ENCODE measurements at places on chromosomes 7 and 10.

DNA sequence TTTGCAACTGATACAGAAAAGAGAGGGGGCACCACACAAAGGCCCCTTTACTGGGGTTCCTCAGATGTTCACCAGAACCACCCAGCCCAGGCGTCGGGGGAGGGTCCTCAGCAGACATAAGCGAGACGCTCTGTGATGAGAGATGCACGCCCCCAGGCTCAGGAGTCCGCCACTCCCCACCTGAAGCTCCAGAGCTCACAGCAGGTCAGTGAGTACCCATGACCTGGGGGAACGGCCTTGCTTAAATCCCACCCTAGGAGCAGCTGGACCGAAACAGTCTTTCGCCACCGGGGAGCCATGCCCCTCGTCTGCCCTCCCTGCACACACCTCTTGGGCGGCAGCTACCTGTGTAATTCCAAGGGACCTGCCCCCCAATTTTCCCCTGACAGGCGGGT lies 2.8 kb downstream of the CRYGN start:
- no peak for DNase-seq

DNA sequence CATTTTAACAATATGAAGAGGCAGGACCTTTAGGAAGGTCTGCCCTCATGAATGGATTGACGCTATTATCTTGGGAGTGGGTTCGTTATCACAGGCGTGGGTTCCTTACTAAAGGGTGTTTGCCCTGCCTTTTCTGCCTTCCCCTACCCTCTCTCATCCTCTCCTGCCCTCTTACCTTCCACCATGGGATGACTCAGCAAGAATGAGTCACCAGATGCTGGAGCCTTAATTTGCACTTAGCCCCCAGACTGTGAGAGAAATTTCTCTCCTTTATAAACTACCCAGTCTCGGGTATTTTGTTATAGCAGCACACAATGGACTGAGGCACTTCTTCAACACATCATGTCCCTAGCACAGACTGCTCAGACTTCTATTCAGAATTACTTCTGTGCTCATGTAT lies 31.4 kb upstream of the ZNF32 start:
- no peak for DNase-seq

GRCh38 chr10:93065675-93066543 lies 5.3 kb downstream of the CYP26C1 start:
- no peak for DNase-seq

- no peak for DNase-seq
Observed at GRCh38 chr10:5619362-5620211, 46.8 kb downstream of the ASB13 start.

DNA sequence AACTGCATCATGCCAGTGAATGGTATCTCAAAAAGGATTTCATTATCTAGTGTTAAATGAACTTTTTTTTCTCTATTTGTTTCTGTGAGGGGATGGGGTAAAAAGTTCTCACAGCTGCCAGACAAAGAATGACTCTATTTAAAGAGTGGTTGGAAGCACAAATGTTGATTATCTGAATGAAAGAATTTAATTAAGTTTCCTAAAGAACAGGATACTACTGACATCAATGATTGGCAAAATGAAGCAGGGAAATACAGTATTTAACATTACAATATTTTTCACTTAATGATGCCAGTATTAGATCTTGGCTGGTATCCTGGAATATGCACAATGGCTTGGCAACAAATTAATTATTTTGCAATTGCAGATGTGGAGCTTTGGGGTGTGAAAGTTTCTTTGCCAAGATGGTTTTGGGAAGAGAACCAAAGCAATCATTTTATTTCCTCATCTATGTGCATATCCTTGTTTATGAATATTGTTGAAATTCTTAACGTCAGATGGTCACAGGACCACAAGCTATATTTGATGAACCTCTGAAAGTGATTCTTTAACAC lies 336.8 kb downstream of the ARL4A start:
- DNase-seq, result no peak

DNA sequence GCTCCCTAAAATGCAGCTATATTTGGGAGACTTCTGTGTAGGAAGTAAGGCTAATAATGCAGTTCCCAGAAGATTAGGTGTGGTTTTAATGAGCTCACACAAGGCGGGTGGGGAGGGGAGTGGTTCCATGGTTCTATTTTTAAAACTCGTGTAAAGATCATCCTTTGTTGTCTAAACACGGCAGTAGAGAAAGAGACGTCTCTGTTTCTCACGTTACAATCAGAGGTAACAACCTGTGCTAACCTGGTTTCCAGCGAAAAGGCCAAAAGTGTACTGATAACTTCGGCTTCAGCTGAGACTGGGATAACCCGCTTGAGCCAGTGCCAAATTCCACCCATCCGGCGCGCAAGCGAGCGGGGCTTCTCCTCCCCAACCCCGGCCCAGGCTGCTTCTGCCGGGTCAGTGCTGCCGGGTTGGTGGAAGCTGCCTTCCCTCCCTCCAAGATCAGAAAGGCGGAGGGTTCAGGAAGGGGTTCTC lies 2.5 kb upstream of the MAP3K8 start:
- DNase-seq, result no peak

GRCh38 chr10:120069700-120070099 lies 177.2 kb downstream of the SEC23IP start:
- no peak for DNase-seq

DNA sequence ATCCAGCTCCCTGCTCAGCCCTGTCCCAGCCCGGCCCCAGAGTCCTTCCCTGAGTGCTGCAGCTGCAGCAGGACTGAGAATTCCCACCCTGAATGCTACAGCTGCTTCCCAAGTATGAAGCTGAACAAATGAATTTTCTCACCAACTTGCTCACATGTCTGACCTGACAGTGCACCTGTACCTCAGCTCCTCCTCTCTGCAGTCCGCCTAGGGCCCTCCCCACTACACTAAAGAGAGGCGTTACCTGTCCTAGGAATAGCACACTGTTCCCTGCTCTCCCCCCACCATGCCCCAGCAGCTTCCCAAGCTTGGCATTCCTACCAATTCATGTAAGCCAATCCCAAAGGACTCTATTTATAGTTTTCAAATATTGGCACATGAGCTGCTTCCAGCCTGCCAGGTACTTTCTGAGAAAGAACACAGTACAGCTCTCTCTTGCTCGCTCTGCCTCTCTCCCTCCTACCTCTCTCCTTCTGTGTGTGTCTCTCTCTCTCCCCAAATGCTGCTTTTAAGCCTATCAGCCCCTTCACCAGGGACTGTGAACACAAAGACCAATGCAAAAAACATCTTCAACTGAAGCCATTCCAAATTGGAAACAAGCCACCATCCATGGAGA lies 400.1 kb downstream of the TNS3 start:
- no peak for DNase-seq

DNA sequence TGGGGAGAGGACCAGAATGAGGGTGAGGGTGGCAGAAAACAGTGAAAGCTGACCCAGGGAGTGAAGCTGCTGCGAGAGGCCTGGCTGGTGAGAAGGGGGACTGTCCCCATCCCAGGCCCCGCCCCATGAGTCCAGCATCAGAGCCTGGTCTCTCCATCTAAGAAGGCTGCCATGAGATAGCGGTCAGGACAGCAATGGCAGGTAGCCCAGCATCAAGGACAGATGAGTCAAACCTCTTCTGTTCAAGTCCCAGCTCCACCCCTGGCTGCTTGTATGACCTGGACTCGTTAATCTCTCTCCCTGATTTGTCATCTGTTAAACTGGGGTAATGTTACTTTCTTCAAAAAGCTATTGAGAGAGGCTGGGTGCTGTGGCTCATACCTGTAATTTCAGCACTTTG lies 22.2 kb downstream of the GPNMB start:
- DNase-seq, result no peak

- no peak for DNase-seq
Observed at GRCh38 chr7:117791877-117792780, 81.1 kb downstream of the CTTNBP2 start.

GRCh38 chr7:91771921-91772815 lies 108.3 kb downstream of the MTERF1 start:
- no peak for DNase-seq

GRCh38 chr10:17116193-17116592 lies 13.4 kb downstream of the CUBN start:
- no peak for DNase-seq

- no peak for DNase-seq
Observed at GRCh38 chr7:5322621-5323410, 40.1 kb downstream of the SLC29A4 start.

DNA sequence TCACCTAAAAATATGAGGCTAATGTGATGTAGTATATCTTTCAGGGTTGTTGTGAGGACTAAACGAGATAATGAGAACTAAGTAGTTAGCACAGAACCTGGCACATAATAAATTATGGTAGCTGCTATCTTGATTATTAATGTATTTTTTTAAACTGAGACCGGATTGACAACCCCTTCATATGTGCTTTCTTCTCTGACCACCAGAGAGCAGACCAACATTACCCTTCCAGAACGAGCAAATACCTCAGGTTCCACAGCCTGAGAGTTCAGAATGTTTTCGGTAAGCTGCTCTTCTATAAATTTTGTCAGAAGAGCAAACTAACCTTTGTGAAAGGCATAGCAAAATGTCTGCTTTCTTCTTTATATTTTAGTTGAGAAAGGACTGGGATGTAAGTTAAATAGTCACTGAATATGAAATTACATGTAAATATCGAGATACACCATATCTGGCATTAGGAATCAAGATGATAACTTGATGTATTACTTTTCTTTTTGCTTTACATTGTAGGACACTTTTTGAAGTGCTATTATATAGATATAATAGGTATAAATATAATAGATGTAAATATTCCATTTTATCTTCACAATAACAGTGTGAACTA lies 13.6 kb upstream of the BPGM start:
- DNase-seq, result no peak

GRCh38 chr10:35336084-35336831 lies at the start of gene CCNY:
Gene CCNY, plus strand, starts transcription at chr10:35336509. Its CDS starts 545 bp downstream, at chr10:35337054.
- DNase-seq, result no peak

DNA sequence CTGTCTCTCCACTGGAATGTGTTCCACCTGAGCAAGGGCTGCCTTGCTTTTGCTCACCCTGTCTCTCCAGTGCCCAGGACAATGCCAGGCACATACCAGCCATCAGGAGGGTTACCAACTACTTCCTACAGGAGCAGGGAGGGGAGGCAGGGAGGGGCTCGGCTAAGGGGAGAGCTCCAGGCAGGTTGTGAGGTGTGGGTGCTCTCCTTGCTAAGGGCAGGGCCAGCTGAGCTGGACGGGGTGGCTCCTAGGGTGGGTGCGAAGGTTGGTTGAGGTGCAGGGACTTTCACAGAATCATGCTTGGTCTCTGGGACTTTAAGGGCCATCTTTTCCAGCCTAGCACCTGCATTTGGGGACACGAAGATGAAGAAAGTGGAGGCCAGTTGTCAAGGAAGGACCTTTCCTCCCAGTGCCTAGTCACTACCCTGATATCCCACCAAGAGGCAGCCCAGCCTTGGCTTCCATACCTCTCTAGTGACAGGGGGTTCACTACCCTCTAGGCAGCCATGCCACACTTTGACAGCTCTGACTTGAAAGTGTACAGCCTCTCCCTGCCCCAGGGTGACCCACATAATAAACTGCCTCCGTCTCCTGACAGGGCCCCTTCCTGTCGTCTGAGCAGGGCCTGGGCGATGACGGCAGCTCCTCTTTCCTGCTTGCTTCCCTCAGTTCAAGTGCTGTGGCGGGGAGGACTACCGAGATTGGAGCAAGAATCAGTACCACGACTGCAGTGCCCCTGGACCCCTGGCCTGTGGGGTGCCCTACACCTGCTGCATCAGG lies 46.5 kb downstream of the TSPAN15 start:
- no peak for DNase-seq

- no peak for DNase-seq
Observed at GRCh38 chr7:32583791-32584190, 88.5 kb downstream of the AVL9 start.

DNA sequence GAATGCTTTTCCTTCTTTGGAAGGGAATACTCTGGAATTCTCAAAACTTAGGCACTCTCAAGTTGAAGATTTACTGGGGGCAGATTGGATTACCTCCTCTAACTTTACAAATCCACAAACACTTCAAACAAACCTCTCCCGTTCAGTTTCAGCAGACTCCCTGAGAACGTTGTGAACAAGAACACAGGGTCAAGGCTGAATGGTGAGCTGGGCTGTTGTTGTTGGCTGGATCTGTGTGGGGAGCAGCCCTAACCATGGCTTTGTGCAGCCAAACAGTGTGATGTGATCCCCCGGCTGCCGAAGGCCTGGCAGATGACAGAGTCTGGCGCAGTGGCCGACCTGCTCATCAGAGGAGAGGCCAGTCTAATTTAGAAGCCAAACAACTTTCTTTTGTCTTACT lies 93.1 kb downstream of the BMPER start:
- DNase-seq, result no peak

DNA sequence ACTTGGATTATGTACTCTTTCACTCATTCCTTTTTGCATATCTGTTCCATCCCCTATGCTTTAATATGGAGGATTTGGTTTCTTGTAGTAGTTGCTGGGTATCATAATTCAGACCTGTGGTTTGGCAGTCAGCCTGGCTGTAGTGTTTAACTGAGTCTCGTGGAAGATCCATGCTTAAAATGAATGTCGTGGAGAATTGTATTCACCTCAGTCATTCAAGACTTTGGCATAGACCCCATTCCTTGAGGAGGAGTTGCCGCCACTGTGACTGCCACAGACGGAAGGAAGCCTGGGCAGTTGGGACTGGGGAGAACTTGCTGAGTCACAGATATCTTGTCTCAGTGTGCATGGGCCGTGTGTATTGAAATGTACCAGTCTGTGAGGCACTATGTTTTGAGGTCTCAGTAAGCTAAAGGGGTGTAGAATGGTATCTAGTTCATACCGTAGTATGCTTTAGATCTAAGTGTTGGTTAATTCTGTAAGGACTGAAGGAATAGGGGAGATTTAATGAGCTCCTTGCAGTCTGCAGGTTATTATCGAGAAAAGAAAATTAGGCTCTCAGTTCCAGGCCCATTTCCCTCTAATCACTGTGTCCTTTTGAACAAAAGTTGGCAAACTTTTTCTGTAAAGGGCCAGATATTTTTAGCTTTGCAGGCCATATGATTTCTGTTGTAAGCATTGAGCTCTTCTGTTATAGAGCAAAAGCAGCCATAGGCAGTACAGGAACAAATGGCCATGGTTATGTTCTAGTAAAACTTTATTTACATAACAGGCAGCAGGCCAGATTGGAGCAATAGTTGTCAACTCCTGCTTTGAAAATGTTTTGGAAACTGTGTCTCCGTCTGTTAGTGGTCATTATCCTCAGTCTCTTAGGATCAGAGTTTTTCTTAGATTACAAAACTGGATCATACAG lies 76.8 kb downstream of the TPST1 start:
- no peak for DNase-seq

- DNase-seq, result no peak
Observed at GRCh38 chr7:120742372-120742771, 115.6 kb downstream of the TSPAN12 start.

DNA sequence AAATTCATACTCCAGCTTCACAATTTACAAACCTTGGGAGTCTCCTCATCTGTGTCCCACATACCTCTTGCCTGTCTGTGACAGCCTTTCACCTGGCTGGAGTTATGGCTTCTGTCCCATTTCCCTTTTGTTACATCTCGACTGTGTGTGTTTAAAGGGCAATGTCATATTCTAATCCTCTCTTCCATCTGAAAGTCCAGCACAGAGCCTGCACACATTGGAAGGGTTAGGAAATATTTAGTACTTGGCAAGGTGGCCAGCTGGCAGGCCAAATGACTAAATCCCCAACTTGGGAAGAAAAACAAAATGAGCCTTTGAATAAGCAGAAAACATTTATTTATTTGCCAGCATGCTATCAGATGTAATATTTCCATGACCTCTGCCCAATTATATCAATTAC lies 120.1 kb upstream of the STK17A start:
- DNase-seq, result no peak

- no peak for DNase-seq
Observed at GRCh38 chr10:22945934-22946673, 18.3 kb downstream of the ARMC3 start.
